ENCODE measurements at places on chromosomes 4 and X.

DNA sequence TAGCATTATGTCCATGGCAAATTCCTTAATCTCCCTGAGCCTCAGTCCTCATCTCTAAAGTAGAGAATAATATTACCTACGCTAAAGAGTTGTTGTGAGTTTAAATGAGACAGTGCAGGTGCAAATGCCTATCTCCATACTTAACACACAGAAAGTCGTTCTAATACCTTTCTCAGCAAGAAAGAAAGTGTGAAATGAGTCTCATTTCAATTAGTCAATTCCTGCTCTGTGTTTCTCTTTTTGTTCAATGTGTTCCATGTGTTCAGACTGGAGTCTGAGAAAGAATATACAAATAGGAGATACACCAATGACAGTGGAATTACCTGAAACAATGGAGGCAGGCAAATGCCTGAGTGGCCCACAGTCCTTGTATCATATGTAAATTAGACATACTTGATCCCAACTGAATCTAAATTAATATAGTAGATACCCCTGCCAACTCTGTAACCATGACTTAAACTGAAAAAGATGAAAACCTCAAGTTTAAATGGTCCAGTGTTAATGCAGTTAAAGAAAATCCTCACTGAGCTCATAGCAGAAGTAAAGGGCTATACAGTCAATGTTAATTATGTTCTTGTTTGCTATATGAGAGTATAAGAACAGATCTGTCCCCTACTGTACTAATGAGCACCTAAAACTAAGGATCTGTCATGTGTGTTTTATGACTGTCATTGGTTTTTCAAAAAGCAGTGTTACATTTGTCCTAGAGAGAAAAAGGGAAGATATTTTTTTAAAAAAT, 68.2 kb downstream of the GPC3 start:
- no peak for DNase-seq

DNA sequence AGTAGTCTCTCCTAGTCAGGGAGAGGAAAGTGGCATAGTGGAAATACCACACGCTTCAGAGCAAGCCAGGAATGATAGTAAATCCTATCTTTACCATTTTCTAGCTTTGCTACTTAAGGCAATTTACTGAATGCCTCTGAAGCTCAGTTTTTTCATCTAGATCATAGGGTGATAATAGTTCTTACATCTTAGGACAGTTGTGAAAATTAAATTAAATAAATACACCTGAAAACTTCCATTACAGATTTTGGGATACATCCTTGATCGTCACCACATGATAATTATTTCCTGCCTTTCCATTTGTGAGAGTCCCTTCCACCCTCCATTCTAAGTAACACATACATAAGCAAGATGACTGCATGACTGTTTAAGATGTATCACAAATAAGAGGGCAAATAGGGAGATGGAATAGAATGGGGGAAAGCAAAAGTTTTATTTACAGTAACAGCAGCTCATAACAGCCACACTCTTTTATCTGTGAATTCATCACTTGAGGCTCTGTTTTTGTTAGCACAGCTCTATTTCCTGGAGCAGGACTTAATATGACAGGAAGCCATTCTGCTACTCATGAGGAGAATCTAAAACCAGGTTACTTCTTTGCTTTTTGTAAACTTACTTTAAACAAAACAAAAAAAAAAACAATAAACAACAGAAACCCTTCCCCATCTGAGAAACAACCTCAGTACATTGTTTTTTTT, 13.4 kb downstream of the P2RY10 start:
- no peak for DNase-seq

DNA sequence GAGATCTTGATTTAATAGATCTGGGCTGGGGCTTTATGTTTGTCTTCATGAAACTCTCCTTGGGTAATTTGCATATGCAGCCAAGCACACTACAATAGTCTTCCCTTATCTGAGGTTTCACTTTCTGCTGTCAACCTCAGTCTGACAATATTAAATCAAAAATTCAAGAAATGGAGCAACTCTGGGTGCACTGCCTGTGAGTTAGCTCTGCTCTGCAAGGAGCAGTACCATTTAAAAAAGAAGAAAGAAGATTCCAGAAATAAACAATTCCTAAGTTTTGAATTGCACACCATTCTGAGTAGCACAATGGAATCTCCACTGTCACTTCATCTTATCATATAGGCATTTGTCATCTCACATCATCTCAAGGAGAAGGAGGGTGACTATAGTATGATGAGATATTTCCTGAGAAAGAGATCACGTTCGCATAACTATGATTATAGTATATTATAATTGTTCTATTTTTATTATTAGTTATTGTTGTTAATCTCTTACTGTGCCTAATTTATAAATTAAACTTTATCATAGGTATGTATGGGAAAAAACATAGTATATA, 9.4 kb downstream of the FNIP2 start:
- no peak for DNase-seq

DNA sequence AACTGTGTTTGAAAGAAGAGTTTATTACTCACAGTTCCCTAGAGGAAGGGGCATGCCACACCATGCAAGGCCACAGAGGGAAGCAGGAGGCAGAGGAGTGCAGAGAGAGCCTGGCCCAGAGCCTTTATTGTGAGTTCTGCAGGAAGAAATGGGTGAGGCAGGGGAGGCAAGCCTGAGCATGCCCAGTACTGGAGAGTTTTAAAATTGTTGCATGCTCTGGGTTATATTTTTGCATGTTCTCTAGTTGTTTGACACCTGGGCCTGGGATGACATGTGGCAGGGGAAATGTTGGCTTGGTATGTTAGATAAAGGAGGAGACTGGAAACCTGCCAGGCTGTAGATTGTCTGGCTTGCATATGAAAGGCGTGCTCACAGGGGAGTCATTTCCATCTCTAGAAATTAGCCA, 19.7 kb upstream of the CRMP1 start:
- DNase-seq = no peak

GRCh38 chr4:8648296-8648695, 55.7 kb downstream of the CPZ start:
- no peak for DNase-seq

- no peak for DNase-seq
Measured at GRCh38 chr4:1396806-1397455, 9.3 kb downstream of the NKX1-1 start.

- peak; percentile 35 for DNase-seq
Measured at GRCh38 chrX:374596-374995, 12.1 kb downstream of the PPP2R3B start.

DNA sequence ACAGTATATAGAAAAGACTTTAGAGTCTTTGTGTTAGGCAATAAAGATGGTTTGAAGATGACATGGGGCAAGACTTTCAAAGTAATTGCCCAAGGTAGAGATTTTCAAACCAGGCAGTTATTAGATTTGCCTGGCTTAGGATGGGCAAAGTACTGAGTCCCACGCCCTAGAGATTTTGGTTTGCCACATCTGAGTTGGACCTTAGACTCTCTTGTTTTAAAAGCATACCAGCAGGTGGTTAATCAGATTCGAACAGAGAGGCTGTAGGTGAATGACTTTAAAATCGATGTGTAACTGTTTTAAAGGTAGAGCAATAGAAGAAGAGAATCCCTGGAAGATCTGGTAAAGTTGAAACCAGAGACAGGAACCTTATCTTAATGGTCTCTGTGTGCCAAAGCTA, 121.5 kb downstream of the RAPGEF2 start:
- DNase-seq = no peak

- peak; percentile 29 for DNase-seq
Measured at GRCh38 chr4:83974111-83974780, 438.3 kb downstream of the GPAT3 start.

- DNase-seq = no peak
Measured at GRCh38 chr4:8284391-8284790, 14.8 kb downstream of the HTRA3 start.

DNA sequence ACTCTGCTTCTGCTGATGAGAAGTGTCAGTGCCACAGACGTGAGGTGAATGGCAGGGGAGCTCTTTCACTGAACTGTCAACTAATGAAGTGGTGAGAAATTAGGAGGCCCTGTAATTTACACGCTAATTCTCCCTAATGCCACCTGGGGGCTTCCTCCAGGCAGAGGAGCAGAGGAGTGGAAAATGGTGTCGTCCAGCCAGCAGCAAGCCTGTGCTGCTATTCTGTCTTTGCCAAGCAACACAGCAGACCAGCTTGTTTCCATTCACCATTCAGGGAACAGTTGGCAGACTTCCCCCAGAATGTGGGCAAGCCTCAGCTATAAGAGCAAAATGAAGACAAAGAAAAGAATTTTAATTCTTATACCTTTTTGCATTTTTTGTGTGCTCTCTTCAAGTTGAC, 245.2 kb upstream of the TET2 start:
- DNase-seq = no peak

DNA sequence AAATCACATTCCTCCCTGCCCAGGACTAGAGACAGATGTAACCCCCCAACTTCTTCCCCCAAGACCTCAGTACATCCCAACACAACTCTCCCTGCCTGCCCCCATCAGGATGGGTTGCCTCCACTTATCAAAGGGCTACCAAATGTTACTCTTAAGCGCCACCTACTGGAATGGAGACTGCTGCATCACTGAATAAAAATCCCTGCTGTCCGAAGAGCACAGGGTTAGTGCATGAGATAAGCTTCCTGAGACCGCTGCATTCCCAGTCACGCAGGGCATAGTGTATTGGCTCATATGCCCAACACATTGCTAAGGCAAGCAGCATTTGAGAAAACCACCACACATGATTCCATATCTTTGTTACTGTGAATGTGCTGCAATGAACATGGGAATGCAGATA, 544.5 kb downstream of the PPP4R3C start:
- DNase-seq = peak; percentile 59

GRCh38 chrX:132119821-132120515, 7.9 kb downstream of the FRMD7 start:
- DNase-seq = no peak

GRCh38 chrX:12956704-12957534, 18.0 kb upstream of the TMSB4X start:
- peak; percentile 71 for DNase-seq

DNA sequence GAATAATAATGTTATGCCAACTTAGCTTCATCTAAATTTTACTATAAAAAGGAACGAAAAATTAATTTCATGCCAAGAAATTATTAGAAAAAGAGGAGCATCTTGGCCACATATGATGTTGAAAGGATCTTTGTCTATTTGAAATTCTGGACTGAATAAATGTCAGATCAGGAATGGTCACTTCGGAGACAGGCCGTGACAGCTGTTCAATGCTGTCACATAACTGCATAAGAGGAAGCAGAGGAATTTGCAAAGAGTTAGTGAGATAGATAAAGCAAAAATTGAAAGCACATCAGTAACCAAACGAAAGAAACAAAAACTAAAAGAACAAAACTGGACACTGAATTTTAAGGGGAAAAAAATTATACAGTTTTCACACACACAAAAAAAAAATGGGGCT, 100.9 kb downstream of the GASK1B start:
- no peak for DNase-seq

DNA sequence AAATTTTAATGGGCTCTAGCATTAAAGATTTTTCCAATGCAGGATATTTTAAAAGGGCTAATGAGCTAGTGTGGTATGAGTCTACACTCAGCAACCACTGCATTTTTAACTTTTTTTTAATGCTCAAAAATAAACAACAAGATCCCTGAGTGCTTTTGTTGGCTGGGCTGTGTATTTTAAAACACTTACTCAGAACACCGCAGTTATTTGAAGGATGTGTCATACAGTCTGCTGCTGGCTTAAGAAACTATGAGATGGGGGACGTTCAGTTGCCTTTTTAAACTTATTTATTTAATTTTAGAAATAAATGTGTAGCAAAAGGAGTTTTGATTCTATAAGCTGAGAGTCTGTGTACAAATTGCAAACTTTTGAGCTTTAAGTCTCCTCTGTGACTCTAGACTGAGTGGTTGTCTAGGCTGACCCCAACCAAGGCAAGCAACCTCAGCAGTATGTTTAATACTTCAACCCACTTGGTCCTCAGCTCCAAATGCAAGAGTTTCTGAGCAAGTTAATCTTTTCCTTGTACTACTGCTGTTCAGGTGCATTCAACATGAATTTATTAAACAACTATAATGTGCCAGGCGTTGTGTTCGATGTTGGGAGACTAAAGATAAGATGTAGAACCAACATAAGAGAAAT, 278.6 kb upstream of the DIPK2B start:
- peak; percentile 89 for DNase-seq

DNA sequence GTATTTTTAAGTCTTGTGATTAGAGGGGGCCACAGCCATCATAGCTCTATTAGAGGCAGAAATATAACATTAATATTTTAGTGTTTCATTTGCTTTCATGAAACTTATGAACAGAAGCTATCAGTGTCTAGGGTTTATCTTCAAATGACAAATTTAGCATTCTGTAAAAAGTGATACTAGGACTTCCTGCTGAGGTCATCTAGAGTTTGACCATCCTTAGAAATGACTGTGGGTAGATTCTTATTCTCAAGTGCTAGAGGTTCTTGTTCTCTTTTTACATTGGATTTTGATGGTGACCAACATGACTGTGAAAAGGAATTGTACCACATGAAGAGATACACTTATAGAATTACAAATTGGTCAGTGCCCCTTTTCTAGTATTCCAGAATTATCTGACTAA, 568.6 kb downstream of the RPA4 start:
- no peak for DNase-seq

GRCh38 chrX:17370191-17370590, 4.8 kb upstream of the NHS start:
- DNase-seq = no peak

DNA sequence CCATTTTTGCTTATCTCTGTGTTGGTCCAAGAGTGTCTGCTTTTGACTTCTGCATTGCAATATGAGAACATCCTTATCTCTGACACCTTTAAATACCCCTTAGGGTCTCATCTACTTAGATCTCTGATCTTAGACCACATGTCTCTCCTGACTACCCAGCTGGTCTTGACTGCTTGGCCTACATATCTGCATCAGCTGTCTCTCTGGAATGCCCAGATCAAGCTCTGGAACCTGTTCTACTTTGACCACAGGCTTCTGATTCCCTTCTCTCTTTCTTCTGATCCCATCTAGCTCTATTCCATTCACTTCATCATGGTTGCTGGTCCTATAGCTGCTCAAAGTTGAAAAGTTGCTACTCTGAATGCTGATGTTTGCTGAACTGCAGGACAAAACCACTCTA, 301.2 kb downstream of the MAPK10 start:
- no peak for DNase-seq

DNA sequence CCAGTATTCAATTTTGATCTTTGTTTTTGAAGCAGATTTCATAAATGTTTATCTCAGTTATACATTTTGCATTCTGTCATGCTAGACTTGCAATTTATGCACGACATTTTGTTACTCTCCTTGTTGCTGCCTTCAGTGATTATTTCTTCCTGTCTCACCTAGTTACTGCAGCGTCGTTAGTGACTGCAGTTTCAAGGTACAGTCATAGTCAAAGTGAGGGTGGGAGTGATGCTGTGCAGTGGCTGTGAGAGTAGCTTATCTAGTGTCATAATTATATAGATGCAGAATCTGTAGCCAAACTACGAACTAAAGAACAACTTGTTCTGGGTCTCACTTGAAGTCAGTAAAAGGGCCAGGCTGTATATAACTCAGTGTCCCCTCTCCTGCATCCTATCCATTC, 69.8 kb downstream of the GPR101 start:
- no peak for DNase-seq

DNA sequence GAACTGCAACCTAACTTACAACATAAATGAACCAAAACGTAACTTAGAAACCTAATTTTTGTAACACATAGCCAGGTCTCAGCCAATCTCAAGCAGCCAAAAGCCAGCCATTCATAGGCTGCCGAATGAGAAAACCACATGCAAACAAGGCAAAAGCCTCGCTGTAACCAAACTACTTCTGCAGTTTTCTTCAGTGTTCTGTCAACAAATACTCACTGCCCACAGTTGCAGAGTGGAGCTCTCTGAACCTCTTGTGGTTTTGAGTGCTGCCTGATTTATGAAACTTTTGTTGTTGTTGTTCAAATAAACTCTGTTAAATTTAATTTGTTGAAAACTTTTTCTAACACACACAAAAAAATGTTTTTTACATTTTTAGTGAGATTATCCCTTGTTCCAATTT, 251.2 kb downstream of the PAPSS1 start:
- DNase-seq = no peak

Measured in kidney tubule cell (primary cell).